ENCODE measurements at places on chromosomes 4 and X.

- H3K27me3 ChIP-seq = no peaks in the 10 kb centered on the region
- DNase-seq = no peak
- H3K4me3 ChIP-seq = no peak overlapping the region
- H3K4me1 ChIP-seq = peaks cover 12% of the 10 kb centered on the region
These were observed 25.8 kb upstream of the PBDC1 start for GRCh38 chrX:76147106-76147505.

GRCh38 chr4:177302371-177303100, 7.1 kb upstream of the NEIL3 start:
- H3K36me3 ChIP-seq = no peaks in the 10 kb centered on the region
- H3K4me3 ChIP-seq = no peak overlapping the region
- no peak for DNase-seq
- no peak overlapping the region for H3K27ac ChIP-seq
- no peaks in the 10 kb centered on the region for H3K4me1 ChIP-seq
- H3K27me3 ChIP-seq = no peaks in the 10 kb centered on the region

GRCh38 chrX:43785930-43786591, 96.2 kb downstream of the MAOB start:
- no peaks in the 10 kb centered on the region for H3K4me1 ChIP-seq
- no peak for DNase-seq
- no peaks in the 10 kb centered on the region for H3K27me3 ChIP-seq
- no peaks in the 10 kb centered on the region for H3K36me3 ChIP-seq

GRCh38 chr4:172553216-172553615, 615.4 kb upstream of the GALNT7 start:
- H3K36me3 ChIP-seq = no peaks in the 10 kb centered on the region
- no peaks in the 10 kb centered on the region for H3K27me3 ChIP-seq
- no peak for DNase-seq
- no peak overlapping the region for H3K27ac ChIP-seq

- H3K4me1 ChIP-seq = no peaks in the 10 kb centered on the region
- no peak overlapping the region for H3K4me3 ChIP-seq
- peaks cover 3% of the 10 kb centered on the region for H3K27me3 ChIP-seq
- no peak for DNase-seq
- H3K36me3 ChIP-seq = no peaks in the 10 kb centered on the region
- no peak overlapping the region for H3K27ac ChIP-seq
These were observed 101.3 kb downstream of the PALLD start for GRCh38 chr4:168598191-168598590.

DNA sequence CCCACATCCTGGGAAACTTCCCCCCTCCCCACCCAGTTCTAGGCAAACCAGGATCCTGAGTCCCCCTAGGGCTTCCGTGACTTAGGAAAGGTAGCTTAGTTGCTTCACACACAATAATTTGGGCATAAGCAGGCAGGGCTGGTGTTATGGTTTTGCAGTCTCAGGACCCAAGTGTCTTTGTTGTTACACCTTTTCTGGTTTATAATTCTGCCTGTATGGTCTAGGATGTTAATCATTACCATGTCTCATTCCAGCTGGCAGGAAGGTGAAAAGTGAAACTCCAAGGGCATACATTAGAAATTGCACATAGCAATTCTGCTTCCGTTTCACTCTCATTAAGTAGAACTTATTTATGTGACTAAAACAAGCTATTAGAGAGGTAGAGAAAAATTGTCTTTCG, 16.8 kb downstream of the UGT8 start:
- H3K36me3 ChIP-seq = no peaks in the 10 kb centered on the region
- DNase-seq = no peak
- no peaks in the 10 kb centered on the region for H3K27me3 ChIP-seq
- no peak overlapping the region for H3K4me3 ChIP-seq

DNA sequence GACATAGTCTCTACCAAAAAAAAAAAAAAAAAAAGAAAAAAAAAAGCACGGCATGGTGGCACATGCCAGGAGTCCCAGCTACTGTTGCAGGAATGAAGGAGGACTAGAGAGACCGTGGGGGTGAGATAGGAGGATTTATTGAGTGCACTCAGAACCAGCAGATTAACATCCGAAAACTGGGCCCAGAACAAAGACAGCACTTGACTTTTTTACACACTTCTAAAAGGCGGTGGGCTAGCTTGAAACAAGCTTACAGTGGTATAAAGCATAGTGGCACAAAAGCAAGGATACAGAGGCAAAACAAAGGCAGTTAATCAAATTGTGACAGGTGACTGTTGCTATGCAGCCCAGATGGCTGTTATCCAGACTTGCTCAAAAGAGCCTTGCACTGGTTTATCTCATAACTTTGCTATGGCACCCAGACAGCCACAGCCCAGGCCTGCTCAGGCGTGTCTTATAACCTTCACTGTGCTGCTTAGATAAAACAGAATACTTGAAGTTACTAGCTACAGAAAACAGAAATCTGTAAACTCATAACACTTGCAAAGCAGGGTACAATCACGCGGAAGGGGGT, 9.9 kb upstream of the PI4K2B start:
- H3K4me1 ChIP-seq = no peaks in the 10 kb centered on the region
- no peak overlapping the region for H3K4me3 ChIP-seq
- no peaks in the 10 kb centered on the region for H3K27me3 ChIP-seq
- H3K36me3 ChIP-seq = no peaks in the 10 kb centered on the region
